Stimulated activated CD4-positive, alpha-beta T cell treated with anti-CD3 and anti-CD28 coated beads, Interleukin-1b, Interleukin-23, amount 100 ng/mL, for 4 hours (primary cell): ENCODE measurements at places on chromosomes 12 and 14.

DNA sequence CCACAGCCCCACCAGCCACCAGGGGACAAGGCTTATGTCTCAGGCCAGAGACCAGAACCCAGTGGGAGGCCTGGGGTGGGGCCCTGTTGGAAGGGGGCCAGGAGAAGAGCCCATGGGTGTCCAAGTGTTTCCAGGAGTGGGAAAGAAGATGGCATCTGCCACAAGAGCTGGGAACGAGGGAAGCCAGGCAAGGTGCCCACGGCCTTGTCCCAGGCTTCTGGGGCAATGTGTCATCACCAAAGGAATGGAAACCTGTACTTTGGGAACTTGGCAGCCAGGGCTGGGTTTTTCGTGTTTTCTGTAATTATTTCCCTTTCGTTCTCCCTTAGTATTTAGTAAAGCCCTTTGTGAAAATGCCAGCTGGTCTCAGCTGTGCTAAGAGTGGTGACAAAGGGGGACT is 5.3 kb upstream of the PGF start:
- DNase-seq, result no peak

DNA sequence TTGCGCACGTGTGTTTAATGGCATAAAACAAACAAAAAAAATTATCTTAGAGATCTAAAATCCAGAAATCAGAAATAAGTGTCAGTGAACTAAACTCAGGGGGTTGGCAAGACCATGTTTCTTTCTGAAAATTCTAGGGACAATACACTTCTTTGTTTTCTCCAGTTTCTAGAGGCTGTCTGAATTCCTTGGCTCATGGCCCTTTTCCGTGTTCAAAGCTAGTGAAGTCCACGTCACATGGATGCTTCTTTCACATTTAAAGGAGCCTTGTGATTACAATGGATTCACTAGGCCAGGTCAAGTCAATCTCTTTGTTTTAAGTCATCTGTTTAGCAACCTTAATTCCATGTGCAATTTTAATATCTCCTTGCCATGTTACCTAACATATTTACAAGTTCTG is 22.4 kb downstream of the SLCO1B3 start:
- DNase-seq, result no peak

DNA sequence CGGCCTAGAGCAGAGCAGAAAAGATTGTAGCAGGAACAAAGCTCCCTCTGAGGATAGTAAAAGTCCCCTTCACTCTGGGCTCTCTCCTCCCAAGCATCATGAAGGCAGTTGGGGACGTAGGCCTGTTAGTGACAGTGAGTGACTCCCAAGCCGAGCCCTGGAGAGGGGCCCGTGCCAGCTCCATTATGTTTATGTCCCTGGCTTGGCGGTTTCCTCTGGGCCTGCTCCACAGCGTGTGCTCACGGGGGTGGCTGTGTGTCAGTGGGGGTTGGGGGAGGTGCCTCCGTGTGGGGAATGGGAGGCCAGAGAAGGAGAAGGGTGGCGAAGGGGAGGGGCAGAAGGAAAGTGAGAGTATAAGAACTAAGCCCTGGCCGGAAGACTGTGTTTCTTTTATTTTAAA is 170.0 kb upstream of the VASH1 start:
- no peak for DNase-seq

- DNase-seq, result no peak
Measured at GRCh38 chr12:3837049-3837448, 36.1 kb downstream of the PARP11 start.

- DNase-seq, result no peak
Measured at GRCh38 chr14:68714991-68715924, 77.6 kb downstream of the ZFP36L1 start.

DNA sequence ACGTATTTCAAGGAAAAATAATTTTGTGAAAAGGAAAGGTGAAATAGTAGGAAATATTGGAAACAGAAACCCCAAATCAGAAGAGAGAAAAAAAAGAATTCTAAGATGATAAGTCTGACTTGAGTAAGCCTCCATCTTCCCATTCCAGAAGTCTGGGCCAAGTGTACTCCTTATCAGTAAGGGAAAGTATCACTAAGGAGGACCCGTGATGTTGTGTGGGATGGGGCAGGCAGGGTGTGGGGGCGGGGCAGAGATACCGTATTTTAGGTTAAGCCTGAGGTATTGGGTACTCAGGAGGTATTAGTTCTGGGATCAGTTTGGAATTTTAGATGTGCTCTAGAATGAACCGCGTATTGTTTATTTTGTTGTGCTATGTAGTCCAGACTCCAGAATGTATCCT is 33.8 kb upstream of the PSMA6 start:
- no peak for DNase-seq

- DNase-seq, result no peak
Measured at GRCh38 chr12:46674129-46674528, 151.7 kb downstream of the SLC38A4 start.

DNA sequence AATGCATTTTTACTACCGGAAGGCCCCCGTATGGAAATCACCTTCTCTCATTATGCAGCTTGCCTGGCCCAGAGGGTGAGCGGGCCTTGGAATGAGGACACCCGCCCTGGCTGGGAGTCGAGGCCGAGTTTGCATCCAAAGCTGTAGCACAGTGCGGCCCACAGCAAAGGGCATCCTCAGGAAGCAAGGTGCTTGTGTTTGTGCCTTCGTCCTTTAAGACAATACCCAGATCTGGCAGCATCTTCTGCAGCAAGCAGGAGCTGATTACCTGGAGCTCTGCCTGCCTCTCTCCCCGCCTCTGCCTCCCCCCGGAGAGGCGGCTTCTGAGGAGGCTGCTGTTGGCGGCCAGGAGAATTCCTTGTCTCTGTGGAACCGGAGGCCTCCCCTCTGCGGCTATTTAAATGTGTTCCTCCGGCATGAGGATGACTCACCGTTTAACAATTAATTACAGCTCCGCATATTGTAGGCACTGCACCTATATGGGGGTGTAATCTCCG is 145.3 kb downstream of the CACNA1C start:
- no peak for DNase-seq

DNA sequence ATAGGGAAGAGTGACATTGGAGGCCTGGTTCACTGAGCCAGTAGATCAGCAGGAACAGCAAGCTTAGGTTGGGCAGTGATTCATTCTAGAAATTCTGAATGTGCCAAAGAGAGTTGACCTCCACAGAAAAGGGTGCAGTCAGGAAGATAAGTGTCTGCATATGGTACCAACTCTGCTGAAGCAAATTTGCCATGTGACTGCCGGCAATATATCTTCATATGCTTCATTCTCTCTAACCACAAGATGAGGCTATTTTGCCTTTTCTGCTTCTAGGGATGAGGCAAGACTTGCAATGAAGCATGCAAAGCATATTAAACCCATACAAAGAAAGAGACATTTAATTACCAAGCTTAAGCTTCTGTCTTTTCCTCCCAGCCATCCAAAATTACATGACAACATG is 13.6 kb downstream of the CCDC198 start:
- no peak for DNase-seq

GRCh38 chr12:57175428-57176138 is 28.2 kb upstream of the LRP1-AS start:
- peak; percentile 37 for DNase-seq

- DNase-seq, result no peak
Measured at GRCh38 chr14:95300002-95300696, 19.6 kb downstream of the CLMN start.

- DNase-seq, result no peak
Measured at GRCh38 chr14:44657696-44658388, 150.8 kb upstream of the FSCB start.

DNA sequence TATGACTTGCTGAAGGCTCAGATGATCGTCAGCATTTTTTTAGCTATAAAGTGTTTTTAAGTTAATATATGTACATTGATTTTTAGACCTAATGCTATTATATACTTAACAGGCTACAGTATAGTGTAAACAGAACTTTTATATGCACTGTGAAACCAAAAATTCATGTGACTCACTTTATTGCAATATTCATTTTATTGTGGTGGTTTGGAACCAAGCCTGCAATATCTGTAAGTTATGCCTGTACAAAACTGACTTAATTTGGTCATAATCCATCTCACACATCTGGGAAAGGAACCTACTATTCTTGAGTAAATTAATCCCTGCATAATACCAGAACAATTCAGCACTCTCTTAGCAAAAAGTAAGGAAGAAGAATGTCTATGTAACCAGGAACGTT is 390.7 kb downstream of the SYT1 start:
- DNase-seq, result no peak

DNA sequence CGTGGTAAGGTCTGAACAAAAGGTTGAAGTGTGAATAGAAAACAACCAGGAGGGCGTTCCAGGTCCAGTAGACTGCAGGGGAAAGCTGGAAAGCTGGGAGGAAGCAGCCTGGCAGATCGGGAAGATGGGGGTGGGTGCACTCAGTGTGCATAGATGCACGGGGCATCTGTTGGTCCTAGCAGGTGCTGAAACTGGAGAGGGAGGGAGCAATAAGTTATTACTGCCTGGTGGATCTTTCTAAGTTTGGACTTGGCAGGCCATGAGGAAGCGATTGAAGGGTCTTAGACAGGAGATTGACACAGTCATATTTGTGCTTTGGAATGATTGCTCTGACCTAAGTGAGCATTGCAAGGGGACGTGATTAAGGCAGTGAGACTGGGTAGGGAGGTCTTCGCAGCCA is 194.4 kb downstream of the EFCAB11 start:
- DNase-seq, result no peak

DNA sequence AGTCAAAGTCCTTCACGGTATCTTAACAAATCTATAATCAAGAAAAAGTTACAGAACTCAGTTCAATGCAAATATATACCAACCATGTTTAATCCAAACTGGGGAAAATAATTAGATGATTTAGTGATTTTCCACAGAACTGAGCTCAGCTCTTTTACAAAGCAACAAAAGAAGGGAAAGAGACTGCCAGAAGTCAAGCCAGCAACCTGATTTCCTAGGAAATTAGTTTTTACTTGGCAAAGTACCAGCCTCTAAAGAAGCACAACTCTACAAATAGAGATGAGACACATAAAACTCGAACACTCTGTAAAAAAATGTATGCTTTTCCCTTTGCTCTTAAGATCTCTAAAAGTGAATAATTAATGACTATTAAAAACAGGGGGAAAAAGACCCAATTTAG is 19.4 kb downstream of the NUMB start:
- DNase-seq, result no peak

DNA sequence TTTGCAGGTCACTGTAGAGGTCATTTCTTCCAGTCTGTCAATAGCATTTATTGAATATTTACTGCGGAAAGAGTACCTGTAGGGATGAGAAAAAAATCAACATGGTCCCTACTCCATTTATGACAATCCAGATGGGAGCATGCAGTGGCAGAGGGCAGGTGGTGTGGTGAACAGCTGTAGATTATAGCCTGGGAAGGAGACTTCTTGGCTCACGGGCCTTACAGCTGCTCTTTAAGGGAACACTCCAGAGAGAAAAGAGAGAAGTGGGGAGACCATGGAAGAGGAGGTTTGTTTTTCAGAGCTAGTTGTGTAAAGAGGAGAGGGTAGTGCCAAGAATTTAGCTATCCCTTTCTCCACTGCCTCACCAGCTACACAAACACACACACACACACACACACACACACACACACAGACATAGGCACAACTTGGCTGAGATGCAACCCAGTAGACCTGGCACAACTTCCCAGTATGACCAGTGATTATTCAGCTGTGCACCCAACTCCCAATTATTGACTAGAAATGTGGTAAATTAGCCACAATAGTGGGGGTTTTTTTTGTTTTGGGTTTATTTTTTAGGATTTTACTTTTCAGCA is 41.0 kb downstream of the GPHB5 start:
- DNase-seq, result no peak

DNA sequence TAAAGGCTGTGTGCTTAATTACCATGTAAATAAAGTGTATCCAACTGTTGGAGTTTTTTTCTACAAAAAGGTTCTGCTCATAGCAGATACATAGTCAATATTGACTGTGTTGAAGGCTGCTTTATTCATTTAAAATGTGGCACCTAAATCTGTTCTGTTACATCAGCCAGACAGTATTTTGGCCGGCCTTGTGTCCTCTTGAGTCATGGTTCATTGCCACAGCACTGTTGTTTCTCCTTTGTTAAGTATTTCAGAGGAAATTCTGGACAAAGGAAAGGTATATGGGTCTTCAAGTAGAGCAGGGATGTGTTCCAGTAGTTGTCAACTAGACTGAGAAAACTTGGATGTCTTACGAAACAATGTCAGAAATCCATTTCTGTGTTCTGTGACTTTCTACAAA is 95.5 kb downstream of the SLC38A6 start:
- no peak for DNase-seq
